Large intestine (tissue), 12 donors: ENCODE measurements at places on chromosomes 16 and 17.

DNA sequence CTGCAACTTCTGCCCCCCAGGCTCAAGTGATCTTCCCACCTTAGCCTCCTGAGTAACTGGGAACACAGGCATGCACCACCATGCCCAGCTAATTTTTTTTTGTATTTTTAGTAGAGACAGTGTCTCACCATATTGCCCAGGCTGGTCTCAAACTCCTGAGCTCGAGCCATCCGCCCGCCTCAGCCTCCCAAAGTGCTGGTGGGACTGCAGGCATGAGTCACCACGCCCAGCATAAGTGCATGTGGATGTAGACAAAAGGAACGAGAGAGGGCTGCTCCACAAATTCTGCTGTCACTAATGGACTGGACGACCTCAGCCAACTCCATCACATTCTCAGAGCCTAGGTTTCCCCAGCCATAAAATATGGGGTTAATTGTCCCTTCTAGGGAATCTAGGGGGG lies 7.7 kb upstream of the SP2 start:
- no peak for DNase-seq
- H3K36me3 ChIP-seq = no peaks in the 10 kb centered on the region
- no peaks in the 10 kb centered on the region for H3K27me3 ChIP-seq
- no peak overlapping the region for H3K27ac ChIP-seq

- peaks cover 5% of the 10 kb centered on the region for H3K36me3 ChIP-seq
- H3K27me3 ChIP-seq = peaks cover 18% of the 10 kb centered on the region
- H3K4me1 ChIP-seq = peaks cover 42% of the 10 kb centered on the region
These were observed 112.0 kb upstream of the SMURF2 start for GRCh38 chr17:64773836-64774761.

GRCh38 chr17:13416748-13417363 lies 184.9 kb downstream of the HS3ST3A1 start:
- H3K4me3 ChIP-seq = no peak overlapping the region
- H3K27me3 ChIP-seq = no peaks in the 10 kb centered on the region
- H3K4me1 ChIP-seq = peaks cover 27% of the 10 kb centered on the region
- H3K27ac ChIP-seq = no peak overlapping the region

DNA sequence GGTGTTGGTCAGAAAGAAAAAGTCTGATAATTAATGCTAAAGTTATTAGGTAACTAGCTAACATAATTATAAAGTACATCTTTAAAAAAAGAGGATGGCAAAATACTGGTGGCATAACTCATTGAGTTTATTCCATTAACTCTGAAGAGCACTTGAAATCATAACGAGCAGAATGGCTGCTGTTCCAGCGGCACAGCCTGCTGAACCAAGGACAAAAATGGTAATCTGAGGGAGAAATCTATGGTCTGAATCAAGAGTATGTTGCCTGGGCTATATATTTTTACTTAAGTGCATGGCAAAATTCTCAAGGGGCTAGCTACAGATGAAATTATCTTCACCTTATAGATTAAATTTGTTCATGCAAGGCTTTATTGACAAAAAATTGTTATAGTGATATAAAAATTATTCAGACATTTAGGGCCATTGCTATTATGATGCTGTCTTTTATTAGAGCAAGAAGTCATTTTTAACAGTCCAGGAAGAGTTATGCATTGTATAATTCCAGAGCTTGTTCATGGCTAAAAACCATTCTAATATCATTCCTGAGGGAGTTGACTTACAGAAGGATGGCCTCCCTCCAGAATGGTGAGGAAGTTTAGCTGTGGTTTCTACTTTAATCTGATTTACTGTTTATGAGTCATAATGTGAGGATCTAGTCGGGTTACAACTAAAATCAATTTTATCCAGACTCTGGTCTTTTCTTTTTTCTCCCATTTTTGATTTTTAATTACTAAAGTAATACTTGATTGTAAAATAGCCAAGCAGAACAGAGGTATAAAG lies 41.4 kb upstream of the ANKFN1 start:
- H3K36me3 ChIP-seq = no peaks in the 10 kb centered on the region
- H3K27me3 ChIP-seq = no peaks in the 10 kb centered on the region
- no peak for DNase-seq
- H3K4me1 ChIP-seq = peaks cover 10% of the 10 kb centered on the region
- no peak overlapping the region for H3K4me3 ChIP-seq
- H3K27ac ChIP-seq = no peak overlapping the region

- H3K4me3 ChIP-seq = peak overlapping the region; percentile 35
- no peaks in the 10 kb centered on the region for H3K4me1 ChIP-seq
- peak; percentile 79 for DNase-seq
- no peak overlapping the region for H3K27ac ChIP-seq
These were observed 16.5 kb downstream of the MRPS23 start for GRCh38 chr17:57833179-57833939.

- H3K27ac ChIP-seq = peak overlapping the region; percentile 24
- no peaks in the 10 kb centered on the region for H3K27me3 ChIP-seq
- peaks cover 24% of the 10 kb centered on the region for H3K4me1 ChIP-seq
- DNase-seq = no peak
- H3K36me3 ChIP-seq = peaks cover 35% of the 10 kb centered on the region
These were observed 29.7 kb downstream of the CMIP start for GRCh38 chr16:81473969-81474959.

DNA sequence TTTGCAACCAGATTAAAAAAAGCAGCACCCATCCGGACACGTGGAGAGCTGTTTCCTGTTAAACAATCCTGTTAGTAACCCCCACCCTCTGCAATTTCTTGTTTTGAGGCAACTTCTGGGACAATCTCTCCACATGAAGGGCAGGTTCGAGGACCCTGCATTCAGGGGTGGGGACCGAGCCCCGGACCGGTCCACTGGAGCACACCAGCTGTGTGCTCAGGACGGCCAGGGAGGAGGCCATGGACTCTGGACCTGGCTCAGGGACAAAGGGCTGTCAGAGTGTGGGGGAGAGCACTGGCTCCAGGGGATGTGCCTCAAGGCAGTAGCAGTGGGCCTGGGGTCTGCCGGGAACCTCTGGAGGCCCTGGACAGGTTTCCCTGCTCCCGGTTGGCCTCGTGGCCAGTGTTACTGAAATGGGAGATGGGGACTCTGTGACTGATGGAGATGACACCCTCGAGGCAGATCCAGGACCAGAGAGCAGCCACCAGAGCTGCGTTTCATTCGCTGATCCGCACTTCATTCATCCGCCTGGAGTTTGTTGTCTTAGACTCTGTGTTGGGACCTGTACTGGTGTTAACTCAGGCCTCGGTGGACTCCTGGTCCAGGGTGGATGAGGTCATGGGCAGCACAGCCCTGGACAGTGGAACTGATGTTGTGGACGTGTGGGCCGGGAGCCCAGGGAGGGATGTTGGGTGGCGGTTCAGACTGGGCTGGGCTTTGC lies 2.9 kb upstream of the CPNE7 start:
- H3K27me3 ChIP-seq = peaks cover 39% of the 10 kb centered on the region
- no peak overlapping the region for H3K4me3 ChIP-seq
- H3K36me3 ChIP-seq = no peaks in the 10 kb centered on the region
- peak; percentile 61 for DNase-seq

GRCh38 chr17:10623737-10624338 lies 33.3 kb downstream of the MYH3 start:
- no peaks in the 10 kb centered on the region for H3K36me3 ChIP-seq
- H3K4me1 ChIP-seq = no peaks in the 10 kb centered on the region
- no peak for DNase-seq
- no peak overlapping the region for H3K4me3 ChIP-seq

GRCh38 chr16:53920988-53921387 lies 217.0 kb downstream of the FTO start:
- DNase-seq = no peak
- no peaks in the 10 kb centered on the region for H3K36me3 ChIP-seq
- H3K4me3 ChIP-seq = no peak overlapping the region

GRCh38 chr17:51722994-51723393 lies 435.5 kb downstream of the CA10 start:
- no peak overlapping the region for H3K27ac ChIP-seq
- H3K36me3 ChIP-seq = no peaks in the 10 kb centered on the region
- H3K4me3 ChIP-seq = no peak overlapping the region
- H3K4me1 ChIP-seq = no peaks in the 10 kb centered on the region
- DNase-seq = no peak
- no peaks in the 10 kb centered on the region for H3K27me3 ChIP-seq

GRCh38 chr16:80377096-80377956 lies 163.5 kb upstream of the DYNLRB2 start:
- no peak overlapping the region for H3K27ac ChIP-seq
- H3K36me3 ChIP-seq = no peaks in the 10 kb centered on the region
- H3K4me3 ChIP-seq = no peak overlapping the region
- no peak for DNase-seq
- no peaks in the 10 kb centered on the region for H3K27me3 ChIP-seq

- H3K27me3 ChIP-seq = no peaks in the 10 kb centered on the region
- no peak overlapping the region for H3K27ac ChIP-seq
- peak overlapping the region; percentile 75 for H3K4me3 ChIP-seq
- peak; percentile 33 for DNase-seq
These were observed 1.2 kb downstream of the G6PC3 start for GRCh38 chr17:44071772-44072171.

GRCh38 chr16:12314653-12315185 lies 338.2 kb downstream of the SNX29 start:
- no peaks in the 10 kb centered on the region for H3K36me3 ChIP-seq
- peaks cover 10% of the 10 kb centered on the region for H3K4me1 ChIP-seq
- no peak overlapping the region for H3K27ac ChIP-seq
- DNase-seq = no peak

DNA sequence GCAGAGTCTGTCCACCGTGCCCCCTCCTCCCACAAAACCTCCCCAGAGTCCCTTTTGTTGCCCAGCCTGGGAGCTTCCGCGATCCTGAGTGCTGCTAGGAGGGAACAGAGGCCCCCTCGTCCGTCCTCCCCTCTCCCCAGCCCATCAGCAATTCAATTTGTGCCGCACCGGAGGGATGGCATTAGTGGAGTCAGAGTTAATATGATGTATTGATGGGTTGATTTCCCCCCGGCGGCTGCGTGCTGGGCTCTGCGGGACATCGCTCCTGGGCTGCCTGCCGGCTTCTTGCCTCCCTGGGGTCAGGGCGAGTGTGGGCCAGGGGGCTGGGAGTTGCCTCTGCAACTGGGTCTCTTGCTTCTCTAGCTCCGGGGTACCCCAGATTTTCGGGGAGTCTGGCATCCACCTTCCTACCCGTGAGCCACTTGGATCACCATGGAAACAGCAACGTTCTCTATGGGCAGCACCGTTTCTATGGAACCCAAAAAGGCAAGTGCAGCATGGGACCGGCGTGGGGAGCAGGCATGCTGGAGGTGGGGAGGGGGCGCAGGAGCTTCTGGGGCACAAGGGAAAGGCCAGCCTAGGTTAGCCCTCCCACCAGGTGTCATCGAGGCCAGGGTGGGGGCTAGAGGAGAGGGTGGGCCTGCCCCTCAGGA lies 42.9 kb downstream of the BAHCC1 start:
- no peak overlapping the region for H3K27ac ChIP-seq
- no peak overlapping the region for H3K4me3 ChIP-seq
- peaks cover 8% of the 10 kb centered on the region for H3K36me3 ChIP-seq

- H3K27me3 ChIP-seq = no peaks in the 10 kb centered on the region
- no peak overlapping the region for H3K4me3 ChIP-seq
- H3K36me3 ChIP-seq = no peaks in the 10 kb centered on the region
- peak; percentile 23 for DNase-seq
- no peaks in the 10 kb centered on the region for H3K4me1 ChIP-seq
These were observed 25.9 kb downstream of the BRIP1 start for GRCh38 chr17:61837175-61838051.

DNA sequence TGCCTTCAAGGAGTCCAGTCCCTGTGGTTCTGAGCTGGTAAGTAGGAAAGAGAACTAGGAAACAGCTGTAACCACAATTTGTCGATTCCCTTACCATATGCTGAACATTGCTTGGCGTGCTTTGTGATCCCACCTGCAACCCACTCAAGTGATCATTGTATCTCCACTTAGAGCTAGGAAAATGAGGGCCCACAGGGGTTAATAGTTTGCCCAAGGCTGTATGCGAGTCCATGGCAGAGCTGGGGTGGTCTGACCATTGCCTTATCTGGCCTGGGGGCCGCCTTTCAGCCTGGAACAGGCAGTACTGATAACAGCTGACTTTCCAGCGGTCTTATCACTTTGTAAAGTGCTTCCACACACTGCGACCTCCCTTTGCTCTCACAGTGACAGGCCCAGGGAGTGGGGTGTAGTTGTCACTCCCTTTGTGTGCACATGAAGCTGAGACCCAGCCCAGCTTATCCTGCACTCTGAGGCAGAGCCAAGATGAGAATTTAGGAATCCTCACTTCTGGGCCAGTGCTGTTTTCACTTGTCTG lies 9.8 kb downstream of the MYL4 start:
- H3K36me3 ChIP-seq = no peaks in the 10 kb centered on the region
- peaks cover 33% of the 10 kb centered on the region for H3K4me1 ChIP-seq
- H3K4me3 ChIP-seq = no peak overlapping the region
- no peak overlapping the region for H3K27ac ChIP-seq
- H3K27me3 ChIP-seq = no peaks in the 10 kb centered on the region

DNA sequence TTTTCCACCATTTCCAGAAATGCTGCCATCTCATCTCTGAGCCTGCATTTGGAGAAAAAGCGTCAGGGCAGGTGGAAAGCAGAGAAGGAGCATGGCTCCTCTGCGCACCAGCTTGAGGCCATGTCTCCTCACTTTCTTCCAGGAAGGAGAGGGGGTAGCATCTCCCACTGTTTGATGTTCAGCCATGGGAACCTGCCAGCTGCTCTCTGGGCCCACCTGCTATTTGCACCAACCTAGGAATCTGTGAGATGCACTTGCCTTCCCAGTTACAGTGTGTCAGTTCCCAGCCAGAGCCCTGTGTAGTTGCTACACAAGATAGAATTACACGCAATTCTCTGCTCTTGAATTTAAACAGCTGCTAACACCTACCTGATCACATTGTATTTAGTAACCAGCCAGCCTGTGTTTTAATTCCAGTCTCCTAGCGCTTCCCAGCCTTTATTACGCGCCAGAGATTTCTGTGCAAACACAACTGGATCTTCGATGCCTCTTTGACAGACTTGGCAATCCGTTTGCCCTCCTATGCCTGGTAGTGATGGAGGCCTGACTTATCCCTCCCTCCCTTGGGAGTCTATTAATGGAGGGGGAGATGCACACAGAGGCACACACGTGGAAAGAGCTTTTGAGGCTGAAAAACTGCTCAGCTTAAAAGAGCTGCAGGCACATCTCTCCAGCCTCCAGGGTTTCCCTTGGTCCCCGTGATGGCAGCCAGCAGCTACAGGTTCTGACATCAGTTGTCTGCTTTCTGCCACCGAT lies 98.1 kb upstream of the SEC14L1 start:
- no peak overlapping the region for H3K4me3 ChIP-seq
- DNase-seq = no peak
- peaks cover 4% of the 10 kb centered on the region for H3K27me3 ChIP-seq
- H3K36me3 ChIP-seq = no peaks in the 10 kb centered on the region
- H3K27ac ChIP-seq = no peak overlapping the region

- DNase-seq = no peak
- no peaks in the 10 kb centered on the region for H3K36me3 ChIP-seq
- H3K27ac ChIP-seq = no peak overlapping the region
These were observed 22.4 kb upstream of the ITGAX start for GRCh38 chr16:31332544-31332943.

GRCh38 chr16:6611535-6611934 lies 721.1 kb upstream of the RBFOX1 start:
- H3K4me3 ChIP-seq = no peak overlapping the region
- H3K27ac ChIP-seq = no peak overlapping the region
- H3K4me1 ChIP-seq = no peaks in the 10 kb centered on the region
- no peaks in the 10 kb centered on the region for H3K36me3 ChIP-seq
